ENCODE measurements at places on chromosomes 1 and 21.

DNA sequence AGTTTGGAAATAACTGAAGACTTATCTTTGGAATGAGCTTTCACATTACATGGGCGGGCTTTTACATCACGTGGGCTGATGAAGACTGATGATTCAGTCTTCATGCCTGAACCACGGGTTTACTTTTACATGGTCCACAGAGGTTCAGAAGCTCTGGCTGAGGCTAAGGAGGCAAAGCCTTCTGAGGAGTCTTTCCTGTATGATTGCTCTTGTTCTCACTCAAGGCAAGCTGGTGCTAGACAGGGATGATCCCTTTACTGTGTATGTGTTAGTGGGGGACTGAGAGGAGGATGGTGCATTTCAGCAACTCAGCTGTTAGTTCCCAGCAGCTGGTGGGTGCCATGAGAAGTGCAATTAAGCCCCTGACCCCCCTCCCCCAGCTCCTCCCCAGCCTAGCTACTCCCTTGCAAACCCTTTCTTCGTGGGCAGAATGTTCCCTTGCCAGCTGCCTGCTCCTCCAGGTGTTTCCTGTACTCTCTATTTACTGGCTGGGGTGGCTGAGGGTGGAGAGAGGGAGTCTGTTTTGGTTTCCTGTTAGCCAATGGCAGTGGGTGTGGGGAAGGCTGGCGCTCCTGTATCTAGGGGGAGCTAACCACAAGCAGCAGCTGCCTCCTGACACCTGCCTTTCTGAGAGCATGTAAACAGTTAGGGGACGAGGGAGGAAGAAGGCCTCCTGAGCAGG is 15.4 kb downstream of the BTG2 start:
- DNase-seq: peak; percentile 89

GRCh38 chr21:28906841-28907240 is 85.8 kb downstream of the LTN1 start:
- DNase-seq: no peak

- DNase-seq: no peak
These were observed 8.2 kb downstream of the PTPRC start for GRCh38 chr1:198647055-198647454.

DNA sequence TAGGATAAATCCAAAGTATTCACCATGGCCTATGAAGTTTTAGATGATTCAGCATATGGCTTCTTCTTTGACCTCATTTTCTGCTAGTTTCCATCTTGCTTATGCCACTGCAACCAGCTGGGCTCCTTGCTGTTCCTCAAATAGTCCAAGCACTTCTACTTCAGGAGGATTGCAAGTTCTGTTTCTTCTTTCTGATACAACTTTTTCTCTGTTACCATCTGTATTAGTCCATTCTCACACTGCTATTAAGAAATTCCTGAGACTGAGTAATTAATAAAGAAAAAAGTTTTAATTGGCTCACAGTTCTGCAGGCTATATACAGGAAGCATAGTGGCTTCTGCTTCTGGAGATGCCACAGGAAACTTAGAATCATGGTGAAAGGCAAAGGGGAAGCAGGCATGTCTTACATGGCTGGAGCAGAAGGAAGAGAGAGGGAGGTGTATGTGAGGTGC is 20.3 kb downstream of the PTGS2 start:
- peak; percentile 80 for DNase-seq

GRCh38 chr1:153439273-153439672 is 21.2 kb downstream of the S100A7 start:
- DNase-seq: no peak

DNA sequence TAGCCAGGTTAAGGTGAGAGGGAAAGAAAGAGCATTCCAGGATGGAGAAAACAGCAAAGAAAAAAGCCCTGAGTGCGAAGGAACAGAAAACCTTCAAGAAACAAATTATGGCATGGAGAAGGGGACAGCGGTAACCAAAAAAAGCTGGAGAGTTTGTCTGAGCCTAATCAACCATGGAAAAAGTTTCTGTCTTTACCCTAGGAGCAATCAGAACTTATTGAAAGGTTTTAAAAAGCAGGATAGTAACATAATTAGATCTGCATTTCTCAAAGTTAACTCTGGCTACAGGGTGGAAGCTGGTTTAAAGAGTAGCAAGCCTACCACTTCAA is 26.1 kb upstream of the HPDL start:
- no peak for DNase-seq

- DNase-seq: no peak
These were observed 1.1 kb upstream of the BACE2 start for GRCh38 chr21:41166884-41167283.

GRCh38 chr1:36934061-36934460 is 100.3 kb downstream of the GRIK3 start:
- no peak for DNase-seq

GRCh38 chr21:19343711-19344110 is 940.1 kb upstream of the TMPRSS15 start:
- DNase-seq: no peak

DNA sequence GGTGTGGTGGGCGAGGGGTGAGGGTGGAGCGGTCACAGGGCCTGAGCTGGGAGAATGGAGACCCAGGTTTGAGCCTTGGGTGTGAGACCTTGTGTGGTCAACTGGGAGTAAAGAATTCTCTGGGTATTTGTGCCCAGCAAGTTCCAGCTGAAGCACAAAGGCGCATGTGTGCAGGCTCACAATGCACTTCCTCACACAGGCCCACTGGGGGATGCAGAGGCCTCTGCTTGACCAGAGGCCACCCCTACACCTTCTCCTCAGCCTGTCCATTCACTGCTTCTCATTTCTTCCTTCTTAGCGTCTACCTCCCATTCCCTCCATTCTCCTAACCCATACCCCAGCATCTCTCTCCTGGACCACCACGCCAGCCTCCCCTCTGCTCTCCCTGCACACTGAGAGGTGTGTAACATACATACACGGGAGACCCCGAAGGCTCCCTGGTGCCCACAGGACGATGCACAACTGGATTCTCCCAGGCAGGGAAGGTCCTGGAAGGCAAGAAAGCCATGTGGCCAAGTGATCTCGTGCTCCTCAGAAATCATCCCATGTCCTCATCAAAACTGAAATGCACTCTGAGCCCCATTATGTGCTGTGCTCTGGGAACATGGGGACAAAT is 12.3 kb upstream of the TTC39A start:
- DNase-seq: no peak

DNA sequence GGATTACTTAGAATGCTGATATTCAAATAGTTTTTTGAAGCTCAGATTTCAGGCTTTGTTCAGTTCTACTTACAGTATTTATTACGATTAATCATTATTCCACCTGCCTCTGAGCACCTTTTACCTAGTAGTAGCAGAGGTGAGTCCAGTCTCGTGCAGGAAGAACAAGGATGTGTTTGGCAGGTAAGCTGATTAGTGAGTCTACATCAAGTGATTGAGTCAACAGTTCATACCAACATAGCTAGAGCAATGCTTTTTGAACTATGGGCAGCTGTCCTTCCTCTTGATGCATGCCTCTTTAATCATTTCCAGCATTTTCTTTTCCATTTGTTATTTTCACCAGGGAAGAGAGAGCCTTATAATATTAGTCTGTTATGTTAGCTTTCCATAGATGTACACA is 838.9 kb downstream of the USP25 start:
- DNase-seq: no peak

GRCh38 chr21:32894321-32894720 is 122.8 kb upstream of the PAXBP1 start:
- no peak for DNase-seq

GRCh38 chr1:198168227-198168626 is 11.4 kb downstream of the NEK7 start:
- no peak for DNase-seq

- DNase-seq: no peak
These were observed 672.8 kb downstream of the LMO4 start for GRCh38 chr1:88001460-88001859.

- DNase-seq: no peak
These were observed 29.3 kb upstream of the ZBTB21 start for GRCh38 chr21:42039470-42039901.

- DNase-seq: no peak
These were observed 74.2 kb downstream of the ITGB3BP start for GRCh38 chr1:63448731-63449246.

GRCh38 chr1:204578867-204579664 is 62.9 kb downstream of the MDM4 start:
- peak; percentile 82 for DNase-seq

- no peak for DNase-seq
These were observed 1063.4 kb downstream of the PLA2G4A start for GRCh38 chr1:187891993-187892682.

DNA sequence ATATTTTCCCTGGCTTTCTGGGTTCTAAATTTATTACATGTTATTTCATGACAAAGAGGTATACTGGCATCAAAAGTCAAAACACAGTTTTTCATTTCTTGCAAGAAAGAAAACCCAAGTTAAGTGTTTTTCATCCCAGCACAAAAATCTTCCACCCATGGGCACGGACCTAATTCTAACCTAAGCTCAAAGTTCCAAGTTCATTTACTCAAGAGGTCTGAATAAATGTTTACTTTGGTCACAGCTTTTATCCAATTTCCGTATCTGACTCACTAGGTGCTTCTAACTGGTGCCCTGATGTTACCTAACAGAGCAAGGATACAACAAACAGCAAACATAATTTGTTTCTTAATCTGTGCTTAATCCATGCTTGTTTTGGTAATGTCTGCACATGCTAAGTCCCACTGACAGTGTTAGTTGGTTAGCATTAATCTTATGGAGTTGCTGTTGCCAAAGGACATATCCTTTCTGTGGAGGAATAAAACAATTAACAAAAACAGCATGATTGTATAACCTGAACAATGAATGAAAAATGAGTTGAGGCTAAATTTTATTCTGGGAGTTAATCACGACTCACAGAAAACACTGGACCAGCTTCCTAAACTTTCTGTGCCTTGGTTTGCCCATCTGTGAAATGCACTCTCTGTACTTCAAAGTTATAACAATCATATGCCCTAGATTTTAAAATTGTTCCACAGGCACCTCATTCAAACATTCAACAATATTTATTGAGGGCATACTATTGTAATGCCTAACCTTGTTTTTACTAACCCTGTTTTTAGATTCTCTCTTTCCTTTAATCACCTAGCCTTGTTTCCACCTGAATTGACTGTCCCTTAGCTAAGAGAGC is 4.2 kb upstream of the CHD1L start:
- DNase-seq: no peak

GRCh38 chr1:159845751-159846629 is 16.5 kb downstream of the VSIG8 start:
- no peak for DNase-seq

- DNase-seq: peak; percentile 79
These were observed 173.5 kb downstream of the ST6GALNAC5 start for GRCh38 chr1:77040826-77041225.

DNA sequence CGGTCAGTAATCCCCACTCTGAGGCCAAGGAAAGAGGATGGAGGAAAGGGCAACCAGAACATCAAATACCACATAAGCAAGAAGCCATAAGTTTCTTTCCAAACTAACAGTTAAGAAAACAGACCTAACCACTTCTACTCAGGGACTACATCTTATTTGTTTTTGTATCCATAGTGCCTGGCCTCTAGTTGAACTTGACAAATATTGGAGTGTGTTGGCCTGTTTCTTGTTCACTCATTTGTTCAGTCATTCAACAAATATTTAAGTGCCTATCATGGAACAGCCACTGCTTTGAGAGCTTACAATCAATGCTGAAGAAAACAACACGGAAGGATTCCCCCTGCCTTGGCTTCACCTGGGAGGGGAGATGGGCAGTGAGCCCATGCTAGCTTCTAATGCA is 69.7 kb downstream of the ST6GALNAC3 start:
- no peak for DNase-seq

DNA sequence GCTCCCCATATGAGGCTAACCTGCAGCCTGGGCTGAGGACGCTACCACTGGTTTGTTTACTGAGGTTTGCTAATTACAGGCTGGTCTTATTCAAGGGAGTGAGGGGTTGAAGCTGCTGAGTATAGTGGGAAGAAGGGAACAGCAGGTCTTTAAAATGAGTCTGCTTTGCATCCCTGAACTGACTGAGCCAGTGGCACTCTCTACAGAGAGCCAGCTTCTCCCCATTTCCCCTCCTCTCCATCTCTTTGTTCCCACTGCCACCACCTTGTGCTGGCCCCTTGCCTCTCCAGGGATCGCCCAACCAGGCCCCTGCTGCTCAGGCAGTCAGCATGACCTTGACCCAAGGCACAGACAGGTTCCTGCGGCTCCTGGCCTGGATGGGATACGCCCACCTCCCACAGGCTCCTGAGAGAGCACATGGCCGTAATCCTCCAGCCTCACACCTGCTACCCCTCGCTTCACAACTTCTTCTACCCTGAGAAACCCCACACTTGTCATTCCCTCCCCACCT is 45.0 kb downstream of the IER5 start:
- no peak for DNase-seq

GRCh38 chr21:40388046-40388445 is 458.9 kb downstream of the DSCAM start:
- DNase-seq: no peak

GRCh38 chr1:204190212-204191211 is 5.8 kb downstream of the KISS1 start:
- DNase-seq: peak; percentile 91

DNA sequence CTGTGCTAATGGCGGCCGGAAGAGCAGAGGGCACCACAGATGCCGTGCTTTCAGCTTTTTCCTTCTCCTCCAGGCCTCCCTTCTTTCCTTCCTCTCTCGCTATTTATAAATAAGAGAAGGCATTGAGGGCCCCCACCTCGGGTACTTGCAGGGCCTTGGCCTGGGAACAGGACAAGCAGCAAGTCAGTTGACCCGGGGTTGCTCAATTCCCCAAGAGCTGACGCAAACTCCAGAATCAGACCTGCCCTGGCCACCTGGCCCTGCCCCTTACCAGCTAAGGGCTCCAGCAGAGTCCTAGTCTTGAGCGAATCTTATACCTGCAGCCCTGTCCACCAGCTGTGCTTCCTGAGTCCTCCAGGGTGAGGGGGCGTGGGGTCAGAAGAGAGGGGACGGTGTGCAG is 13.5 kb downstream of the TNFRSF1B start:
- DNase-seq: peak; percentile 94

DNA sequence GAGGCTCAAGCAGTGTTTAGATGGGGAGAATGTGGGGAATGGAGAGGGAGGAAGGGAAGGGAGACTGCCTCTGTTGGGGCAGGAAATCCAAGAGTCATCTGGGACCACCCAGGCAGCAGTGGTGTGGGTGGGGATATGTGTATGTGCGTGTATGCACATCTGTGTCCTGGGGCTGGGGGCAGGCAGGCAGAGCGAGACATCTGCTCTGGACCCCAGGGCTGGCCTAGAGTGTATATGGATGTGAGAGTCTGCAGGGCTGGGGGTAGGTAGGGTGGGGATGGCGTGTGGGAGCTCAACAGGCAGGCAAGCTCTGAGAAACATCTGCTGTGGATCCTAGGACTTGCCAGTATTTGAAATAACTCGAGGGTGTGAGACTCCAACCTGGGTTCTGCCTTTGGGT is 3.5 kb downstream of the PTCH2 start:
- no peak for DNase-seq

DNA sequence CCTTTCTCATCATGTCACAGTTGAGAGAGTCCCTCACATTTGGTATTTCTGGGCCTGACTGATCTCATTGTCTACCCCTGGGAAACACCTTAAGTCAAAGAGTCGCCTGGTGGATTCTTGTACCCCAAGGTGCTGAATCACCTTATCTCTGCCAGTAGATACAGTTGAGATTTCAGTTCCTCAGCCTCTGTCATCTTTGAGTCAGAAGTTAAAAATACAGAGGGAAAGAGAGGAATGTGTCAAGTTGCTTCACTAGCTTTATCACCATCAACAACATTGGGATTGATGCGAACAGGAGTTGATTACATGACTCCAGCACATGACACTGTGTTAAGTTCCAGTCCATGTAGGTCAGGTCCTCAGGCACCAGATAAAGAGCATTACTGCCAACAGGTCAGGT is 513.0 kb downstream of the NUF2 start:
- DNase-seq: no peak

- no peak for DNase-seq
These were observed 8.5 kb downstream of the ARHGEF16 start for GRCh38 chr1:3463013-3463385.

All from MV-4-11 (cell line).